ENCODE measurements at places on chromosomes 1 and 21.

GRCh38 chr1:106831511-106831910, 225.0 kb upstream of the PRMT6 start:
- H3K27ac ChIP-seq, result no peak overlapping the region
- H3K4me3 ChIP-seq, result no peak overlapping the region
- no peaks in the 10 kb centered on the region for H3K4me1 ChIP-seq

DNA sequence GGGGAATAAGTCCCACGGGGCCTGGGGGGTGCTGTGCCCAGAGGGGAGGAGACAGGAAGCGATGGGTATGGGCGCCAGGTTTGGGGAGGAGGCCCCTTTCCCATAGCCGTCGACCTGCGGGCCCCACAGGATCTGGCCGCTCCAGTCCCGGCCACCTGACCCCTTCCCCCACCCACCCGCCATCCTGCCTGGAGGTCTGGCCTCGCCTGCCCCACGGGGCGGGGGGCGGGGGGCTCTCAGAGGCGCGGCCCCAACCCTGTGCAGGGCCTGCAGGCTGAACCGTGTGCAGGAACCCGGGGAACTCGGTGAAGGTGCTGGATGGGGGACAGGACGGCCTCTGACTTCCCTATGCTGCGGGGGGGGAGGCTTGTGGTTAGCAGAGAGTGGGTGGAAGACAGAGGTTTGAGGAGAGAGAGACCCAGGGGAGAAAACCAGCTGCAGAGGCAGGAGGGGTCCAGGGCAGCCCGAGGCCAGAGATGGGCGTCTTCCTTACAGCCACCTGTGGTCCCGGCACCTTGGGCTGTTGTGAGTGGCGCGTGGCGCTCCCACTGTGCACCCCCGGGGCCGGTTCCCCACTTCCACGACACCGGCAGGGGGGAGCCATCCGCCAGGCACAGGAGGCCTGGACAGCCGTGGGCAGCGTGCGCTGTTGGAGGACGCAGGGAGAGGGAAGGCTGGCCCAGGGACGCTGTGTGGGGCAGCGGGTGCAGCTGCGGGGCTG, 2.5 kb upstream of the TNFRSF18 start:
- H3K36me3 ChIP-seq, result no peaks in the 10 kb centered on the region
- no peak overlapping the region for H3K27ac ChIP-seq
- H3K27me3 ChIP-seq, result peaks cover 41% of the 10 kb centered on the region

GRCh38 chr1:243432136-243432535, 176.3 kb downstream of the SDCCAG8 start:
- H3K27ac ChIP-seq, result no peak overlapping the region
- DNase-seq, result no peak
- no peaks in the 10 kb centered on the region for H3K4me1 ChIP-seq

GRCh38 chr1:23422241-23422877, 2.2 kb downstream of the TCEA3 start:
- H3K27me3 ChIP-seq, result peaks cover 100% of the 10 kb centered on the region
- H3K4me3 ChIP-seq, result no peak overlapping the region
- peaks cover 22% of the 10 kb centered on the region for H3K4me1 ChIP-seq
- no peak for DNase-seq
- H3K27ac ChIP-seq, result no peak overlapping the region
- H3K36me3 ChIP-seq, result no peaks in the 10 kb centered on the region

DNA sequence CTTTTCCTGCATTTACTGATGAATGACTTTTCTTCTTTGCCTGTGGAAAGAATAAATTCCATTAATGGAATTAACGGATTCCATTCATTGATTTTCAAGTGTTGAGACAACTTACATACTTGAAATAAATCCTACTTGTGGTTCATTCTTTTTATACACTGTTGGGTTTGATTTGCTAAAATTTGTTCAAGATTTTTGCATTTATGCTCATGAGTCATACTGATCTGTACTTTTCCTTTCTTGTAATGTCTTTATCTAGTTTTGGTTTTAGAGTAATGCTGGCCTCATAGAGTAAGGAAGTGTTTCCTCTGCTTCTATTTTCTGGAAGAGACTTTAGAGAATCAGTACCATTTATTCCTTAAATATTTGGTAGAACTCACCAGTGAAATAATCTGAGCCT, 14.4 kb downstream of the UROD start:
- no peak overlapping the region for H3K4me3 ChIP-seq
- H3K36me3 ChIP-seq, result no peaks in the 10 kb centered on the region

GRCh38 chr1:229205854-229206253, 65.1 kb upstream of the RAB4A start:
- H3K27me3 ChIP-seq, result no peaks in the 10 kb centered on the region
- no peaks in the 10 kb centered on the region for H3K36me3 ChIP-seq
- no peak overlapping the region for H3K4me3 ChIP-seq
- no peak for DNase-seq
- peaks cover 24% of the 10 kb centered on the region for H3K4me1 ChIP-seq

DNA sequence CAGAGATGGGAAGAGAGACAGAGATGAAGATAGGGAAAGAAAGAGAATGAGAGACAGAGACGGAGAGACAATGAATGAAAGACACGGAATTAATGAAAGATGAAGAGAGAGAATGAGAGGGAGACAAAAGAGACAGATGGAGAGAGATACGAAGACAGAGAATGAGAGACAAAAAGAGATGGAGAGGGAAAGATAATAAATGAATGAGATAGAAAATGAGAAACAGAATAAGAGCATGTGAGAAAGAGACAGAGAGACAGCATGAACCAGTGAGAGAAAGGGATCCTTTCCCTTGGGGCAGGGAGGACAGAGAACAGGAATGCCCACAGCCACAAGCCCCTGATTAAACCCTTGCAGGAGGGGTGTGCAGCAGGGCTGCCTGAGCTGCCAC, 5.3 kb upstream of the WNT9A start:
- no peaks in the 10 kb centered on the region for H3K36me3 ChIP-seq
- H3K4me1 ChIP-seq, result no peaks in the 10 kb centered on the region
- H3K4me3 ChIP-seq, result no peak overlapping the region
- no peak overlapping the region for H3K27ac ChIP-seq
- H3K27me3 ChIP-seq, result peaks cover 52% of the 10 kb centered on the region

GRCh38 chr1:72230746-72231145, 51.6 kb downstream of the NEGR1 start:
- H3K4me1 ChIP-seq, result no peaks in the 10 kb centered on the region
- H3K27me3 ChIP-seq, result no peaks in the 10 kb centered on the region
- no peak overlapping the region for H3K27ac ChIP-seq

GRCh38 chr1:168518201-168518689, 25.6 kb downstream of the XCL2 start:
- no peaks in the 10 kb centered on the region for H3K27me3 ChIP-seq
- H3K4me3 ChIP-seq, result no peak overlapping the region
- no peak overlapping the region for H3K27ac ChIP-seq
- DNase-seq, result no peak

GRCh38 chr1:114551400-114551799, 30.0 kb downstream of the BCAS2 start:
- peak; percentile 32 for DNase-seq
- H3K36me3 ChIP-seq, result no peaks in the 10 kb centered on the region

DNA sequence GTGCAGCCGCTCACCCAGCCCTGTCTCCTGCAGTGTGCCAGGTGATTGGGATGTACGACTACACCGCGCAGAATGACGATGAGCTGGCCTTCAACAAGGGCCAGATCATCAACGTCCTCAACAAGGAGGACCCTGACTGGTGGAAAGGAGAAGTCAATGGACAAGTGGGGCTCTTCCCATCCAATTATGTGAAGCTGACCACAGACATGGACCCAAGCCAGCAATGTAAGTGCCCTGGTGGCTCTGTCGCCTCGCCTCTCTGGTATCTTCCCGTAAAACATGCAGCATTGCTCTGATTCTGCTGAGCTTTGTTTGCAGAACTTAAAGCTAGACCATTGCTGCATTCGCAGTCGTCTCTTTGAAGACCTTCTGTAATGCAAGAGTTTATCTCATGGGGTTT, 79.2 kb downstream of the ATP5PO start:
- H3K4me1 ChIP-seq, result peaks cover 19% of the 10 kb centered on the region
- DNase-seq, result no peak
- H3K27ac ChIP-seq, result no peak overlapping the region
- H3K4me3 ChIP-seq, result no peak overlapping the region

DNA sequence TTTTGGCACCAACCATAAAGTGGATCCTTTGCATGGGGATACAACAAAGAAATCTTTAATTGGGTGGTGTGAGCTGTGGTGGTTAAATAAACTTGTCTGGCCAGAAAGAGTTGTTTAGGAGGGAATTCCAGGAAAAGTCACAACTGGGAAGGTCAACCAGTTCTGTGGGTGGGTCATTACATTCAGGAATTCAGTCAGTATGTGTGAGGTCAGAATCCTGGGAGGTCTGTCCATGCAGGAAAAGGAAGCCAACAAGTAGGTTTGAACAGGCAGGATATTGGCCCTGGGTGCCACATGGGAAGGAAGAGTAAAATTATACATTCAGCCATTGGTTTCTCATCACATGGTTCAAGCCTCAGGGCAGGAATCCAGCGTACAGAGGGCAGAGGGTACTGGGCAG, 162.3 kb upstream of the ADAMTS5 start:
- no peak overlapping the region for H3K27ac ChIP-seq
- DNase-seq, result no peak

DNA sequence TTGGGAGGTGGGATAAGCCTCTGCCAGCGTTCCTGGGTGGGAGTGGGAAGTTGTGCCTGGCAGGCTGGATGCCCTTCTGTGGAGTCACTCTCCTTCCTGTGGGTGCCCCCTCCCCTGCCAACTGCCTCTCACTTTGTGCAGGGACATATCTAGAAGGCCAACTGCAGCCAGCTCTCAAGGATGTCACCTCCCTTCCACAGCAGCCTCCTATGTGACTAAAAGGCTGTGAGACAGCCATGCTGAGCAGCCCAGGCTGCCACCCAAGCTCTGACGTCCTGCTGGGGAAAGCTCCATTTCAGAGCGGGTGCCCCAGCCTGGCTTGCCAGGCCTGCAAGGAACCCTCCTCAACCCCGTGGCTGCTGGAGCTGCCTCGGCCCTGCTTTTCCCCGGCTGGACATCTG, 19.6 kb upstream of the SLC26A9 start:
- H3K27ac ChIP-seq, result no peak overlapping the region
- H3K27me3 ChIP-seq, result no peaks in the 10 kb centered on the region
- H3K36me3 ChIP-seq, result no peaks in the 10 kb centered on the region
- H3K4me1 ChIP-seq, result peaks cover 24% of the 10 kb centered on the region
- no peak for DNase-seq
- H3K4me3 ChIP-seq, result no peak overlapping the region

DNA sequence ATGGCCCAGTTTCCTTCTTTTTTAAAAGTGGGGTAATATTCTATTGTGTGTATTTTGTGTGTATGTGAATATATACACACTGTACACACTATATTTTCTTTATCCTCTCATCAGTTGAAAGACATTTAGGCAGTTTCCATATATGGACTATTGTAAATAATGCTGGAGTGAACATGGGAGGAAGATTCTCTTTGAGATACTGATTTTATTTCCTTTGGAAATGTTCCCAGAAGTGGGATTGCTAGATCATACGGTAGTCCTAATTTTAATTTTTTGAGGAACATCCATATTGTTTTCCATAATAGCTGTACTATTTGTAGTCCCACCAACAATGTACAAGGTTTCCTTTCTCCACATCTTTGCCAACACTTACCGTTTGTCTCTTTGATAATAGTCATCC, 51.0 kb downstream of the F3 start:
- no peak for DNase-seq
- peaks cover 9% of the 10 kb centered on the region for H3K36me3 ChIP-seq
- H3K4me3 ChIP-seq, result no peak overlapping the region
- H3K4me1 ChIP-seq, result no peaks in the 10 kb centered on the region

DNA sequence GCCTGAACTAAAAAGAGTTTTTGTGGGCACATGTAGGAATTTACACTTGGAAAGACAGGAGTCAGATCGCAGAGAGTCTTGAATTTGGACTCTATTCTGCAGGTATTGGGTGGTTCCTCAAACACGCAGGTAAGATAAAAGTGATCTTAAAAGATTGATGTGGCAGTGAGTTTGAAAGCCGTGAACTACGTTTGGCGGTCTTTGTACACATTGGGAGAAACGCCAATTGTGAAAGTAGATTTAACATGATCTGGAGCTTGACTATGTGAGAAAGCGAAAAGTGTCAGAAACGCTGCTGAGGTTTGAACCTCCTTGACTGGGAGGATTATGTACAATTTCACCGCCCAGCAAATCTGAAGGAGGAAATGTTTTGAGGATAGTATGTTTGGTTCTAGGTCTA, 1.5 kb upstream of the PPP2R5A start:
- peak overlapping the region; percentile 91 for H3K4me3 ChIP-seq
- no peaks in the 10 kb centered on the region for H3K27me3 ChIP-seq
- H3K36me3 ChIP-seq, result no peaks in the 10 kb centered on the region
- H3K27ac ChIP-seq, result no peak overlapping the region

- no peaks in the 10 kb centered on the region for H3K27me3 ChIP-seq
- no peak overlapping the region for H3K4me3 ChIP-seq
- no peaks in the 10 kb centered on the region for H3K36me3 ChIP-seq
- peak; percentile 24 for DNase-seq
- H3K27ac ChIP-seq, result no peak overlapping the region
- H3K4me1 ChIP-seq, result peaks cover 23% of the 10 kb centered on the region
Observed at GRCh38 chr1:81158592-81158991, 642.1 kb upstream of the ADGRL2 start.

- no peaks in the 10 kb centered on the region for H3K36me3 ChIP-seq
- no peaks in the 10 kb centered on the region for H3K27me3 ChIP-seq
- no peaks in the 10 kb centered on the region for H3K4me1 ChIP-seq
- no peak overlapping the region for H3K27ac ChIP-seq
- H3K4me3 ChIP-seq, result no peak overlapping the region
- DNase-seq, result no peak
Observed at GRCh38 chr21:18265944-18266343, 21.3 kb downstream of the CHODL start.

DNA sequence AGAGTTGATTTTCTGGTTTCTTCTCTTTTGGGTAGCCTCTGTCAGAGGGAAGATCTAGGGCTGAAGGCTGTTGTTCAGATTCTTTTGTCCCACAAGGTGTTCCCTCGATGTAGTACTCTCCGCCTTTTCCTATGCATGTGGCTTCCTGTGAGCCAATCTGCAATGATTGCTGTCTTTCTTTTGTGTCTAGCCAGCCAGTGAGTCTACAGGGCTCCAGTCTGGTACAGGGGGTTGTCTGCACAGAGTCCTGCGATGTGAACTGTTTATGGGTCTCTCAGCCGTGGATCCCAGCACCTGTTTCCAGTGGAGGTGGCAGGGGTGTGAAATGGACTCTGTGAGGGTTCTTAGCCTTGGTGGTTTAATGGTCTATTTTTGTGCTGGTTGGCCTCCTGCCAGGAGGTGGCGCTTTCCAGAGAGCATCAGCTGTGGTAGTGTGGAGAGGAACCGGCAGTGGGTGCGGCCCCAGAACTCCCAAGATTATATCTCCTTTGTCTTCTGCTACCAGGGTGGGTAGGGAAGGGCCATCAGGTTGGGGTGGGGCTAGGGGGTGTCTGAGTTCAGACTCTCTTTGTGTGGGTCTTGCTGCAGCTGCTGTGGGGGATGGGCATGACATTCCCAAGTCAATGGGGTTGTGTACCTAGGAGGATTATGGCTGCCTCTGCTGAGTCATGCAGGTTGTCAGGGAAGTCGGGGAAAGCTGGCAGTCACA, 81.3 kb upstream of the C21orf91 start:
- H3K4me1 ChIP-seq, result peaks cover 14% of the 10 kb centered on the region
- H3K4me3 ChIP-seq, result no peak overlapping the region

GRCh38 chr1:116062201-116062600, 49.0 kb upstream of the MAB21L3 start:
- H3K27ac ChIP-seq, result no peak overlapping the region
- no peak overlapping the region for H3K4me3 ChIP-seq
- H3K27me3 ChIP-seq, result no peaks in the 10 kb centered on the region
- no peaks in the 10 kb centered on the region for H3K36me3 ChIP-seq

Data from neural progenitor cell (in vitro differentiated cells).